A549 (cell line): ENCODE measurements at places on chromosomes 2 and 18.

DNA sequence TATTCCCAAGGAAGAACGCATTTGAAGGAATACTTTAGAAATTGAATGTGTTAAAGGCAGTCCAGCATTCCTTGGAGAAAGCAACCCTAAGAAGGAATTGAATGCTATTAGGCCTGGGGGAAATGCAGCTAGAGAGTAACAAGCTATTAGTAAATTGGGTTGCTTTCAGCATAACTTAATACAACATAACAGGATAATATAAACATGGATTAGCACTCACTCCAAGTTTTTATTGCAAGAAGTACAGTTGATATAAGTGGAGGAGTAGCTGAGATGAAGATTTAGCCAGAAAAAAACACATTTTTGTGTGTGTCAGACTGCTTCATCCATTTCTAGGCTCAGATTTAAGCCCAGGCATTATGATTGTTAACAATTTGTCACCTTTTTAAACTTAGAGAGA lies 314.6 kb downstream of the MEIS1 start:
- DNase-seq = no peak

DNA sequence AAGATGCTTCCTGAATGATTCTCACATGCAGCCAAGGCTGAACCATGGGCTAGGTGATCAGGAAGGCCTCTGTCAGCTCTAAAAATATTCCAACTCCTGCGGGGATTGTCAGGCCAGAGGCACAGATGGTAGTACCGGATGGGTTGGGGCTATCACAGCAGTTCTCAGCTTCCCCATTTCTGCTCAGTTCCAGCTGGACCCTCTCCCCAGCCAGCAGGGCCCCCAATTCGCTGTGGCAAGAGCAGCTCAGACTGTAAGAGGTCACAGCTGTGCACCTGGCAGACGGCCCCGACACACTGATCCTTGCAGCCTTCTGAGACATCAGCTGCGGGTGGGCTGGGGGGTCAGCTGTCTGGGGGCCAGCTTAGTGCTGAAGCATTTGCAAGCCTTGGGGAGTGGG lies 43.6 kb upstream of the TCF7L1 start:
- no peak for DNase-seq

GRCh38 chr2:98140210-98140609 lies 53.2 kb downstream of the VWA3B start:
- no peak for DNase-seq

- no peak for DNase-seq
Observed at GRCh38 chr2:71449343-71449742, 4.0 kb upstream of the DYSF start.

- DNase-seq = no peak
Observed at GRCh38 chr2:183935005-183935404, 663.3 kb upstream of the ZNF804A start.

DNA sequence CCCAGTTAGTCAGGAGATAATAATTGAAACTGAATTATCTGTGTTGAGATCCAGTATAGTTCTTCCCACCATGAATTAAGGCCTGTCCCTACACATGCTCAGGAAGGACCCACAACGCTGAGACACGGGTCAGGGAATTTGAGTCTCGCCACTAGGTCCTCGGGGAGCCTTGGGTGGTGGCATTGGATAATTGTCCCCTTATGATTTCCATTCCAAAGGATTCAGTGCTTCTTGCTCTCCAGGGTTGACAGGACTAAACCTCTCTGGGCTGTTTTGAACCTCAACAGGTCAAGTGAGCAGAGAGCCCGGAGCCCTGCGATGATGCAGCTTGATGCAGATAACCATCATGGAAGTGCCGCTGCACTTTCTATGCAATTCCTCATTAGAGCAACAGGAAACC lies 253.7 kb upstream of the PXDN start:
- DNase-seq = no peak

DNA sequence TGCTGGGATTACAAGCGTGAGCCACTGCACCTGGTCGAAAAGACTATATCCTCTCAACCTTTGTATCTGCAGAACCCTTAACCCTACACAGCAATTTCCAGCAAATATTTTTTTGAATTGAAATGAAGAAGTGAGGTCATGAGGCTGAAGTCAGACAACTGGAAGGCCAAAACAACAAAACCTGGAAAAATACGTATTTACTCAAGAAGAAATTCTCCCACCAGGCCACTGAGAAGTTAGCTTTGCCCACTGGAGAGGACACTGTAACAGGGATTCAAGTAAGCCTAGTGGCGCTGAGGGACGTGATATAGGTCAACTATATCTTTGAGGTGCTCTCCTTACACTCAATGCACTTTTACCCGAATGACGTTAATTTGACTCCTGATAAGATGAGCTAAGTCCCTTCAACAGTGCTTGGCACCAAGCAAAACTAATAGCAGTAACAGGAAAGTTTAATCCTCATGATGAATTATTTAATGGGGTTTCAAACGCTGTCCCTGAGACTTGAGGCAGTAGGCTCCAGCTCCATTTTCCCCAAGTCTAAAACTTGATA lies 1.9 kb downstream of the HDLBP start:
- DNase-seq = no peak

- DNase-seq = no peak
Observed at GRCh38 chr2:74725287-74725686, 71.2 kb downstream of the SEMA4F start.
